IPS DF 6.9 (cell line): ENCODE measurements at places on chromosomes 7 and 10.

- peak; percentile 52 for DNase-seq
Observed at GRCh38 chr7:95476904-95477594, 8.7 kb upstream of the ASB4 start.

DNA sequence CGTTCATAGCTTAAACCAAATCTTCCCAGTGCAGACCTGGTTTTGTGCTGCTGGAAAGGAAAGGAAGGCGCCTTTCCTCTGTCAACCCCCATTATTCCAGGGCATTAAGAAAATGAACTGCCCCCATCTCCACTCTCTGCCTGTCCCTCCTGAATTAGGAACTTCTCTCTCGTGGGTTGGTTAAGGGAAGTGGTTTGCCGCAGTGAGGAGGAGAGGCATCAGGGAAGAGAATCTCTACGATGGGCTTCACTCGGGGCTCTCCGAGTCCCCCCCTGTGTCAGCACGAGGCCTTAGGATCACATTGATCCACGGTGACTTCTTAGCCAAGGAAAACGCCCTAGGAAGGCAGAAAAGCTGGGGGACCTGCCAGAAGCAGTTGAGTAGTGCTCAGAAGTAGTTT lies 53.9 kb upstream of the LYZL2 start:
- no peak for DNase-seq

DNA sequence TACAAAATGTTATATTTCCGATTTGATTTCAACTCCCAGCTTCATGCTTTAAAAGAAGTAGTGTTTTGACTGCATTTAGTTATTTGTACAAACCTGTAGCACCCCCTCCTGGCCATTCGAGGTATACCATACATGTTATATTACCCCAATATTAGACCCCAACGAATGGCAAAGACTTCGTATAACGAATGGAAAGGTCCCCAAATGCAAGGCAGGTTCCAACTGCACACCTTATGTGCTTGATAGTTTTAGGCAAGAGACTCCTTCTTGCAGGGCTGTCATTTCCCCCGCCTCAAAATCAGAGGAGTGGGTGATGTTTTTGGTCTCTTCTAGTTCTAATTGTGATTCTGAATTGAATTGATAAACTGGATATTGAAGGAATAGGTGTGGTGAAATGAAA lies 101.1 kb upstream of the TARP start:
- no peak for DNase-seq

DNA sequence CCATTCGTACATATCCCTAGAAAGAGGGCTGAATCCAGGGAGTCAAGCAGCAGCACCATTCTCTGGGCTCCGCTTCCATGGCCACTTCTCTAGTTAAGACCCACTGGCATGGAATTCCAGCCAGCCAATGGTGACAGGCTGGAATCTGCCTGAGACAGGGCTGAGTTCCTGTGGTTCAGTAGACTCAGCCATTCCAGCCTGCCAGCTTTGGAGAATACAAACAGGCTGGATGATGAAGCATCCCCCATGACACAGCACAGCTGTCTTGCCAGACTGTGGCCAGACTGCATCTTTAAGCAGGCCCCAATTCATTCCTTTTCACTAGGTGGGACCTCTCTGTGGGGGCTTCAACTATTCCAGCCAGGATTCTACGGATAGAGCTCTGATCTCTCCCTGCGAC lies 329.6 kb downstream of the XPNPEP1 start:
- DNase-seq: no peak

- no peak for DNase-seq
Observed at GRCh38 chr10:7478727-7479457, 68.1 kb upstream of the SFMBT2 start.

- no peak for DNase-seq
Observed at GRCh38 chr7:4067874-4068273, 614.2 kb upstream of the FOXK1 start.

DNA sequence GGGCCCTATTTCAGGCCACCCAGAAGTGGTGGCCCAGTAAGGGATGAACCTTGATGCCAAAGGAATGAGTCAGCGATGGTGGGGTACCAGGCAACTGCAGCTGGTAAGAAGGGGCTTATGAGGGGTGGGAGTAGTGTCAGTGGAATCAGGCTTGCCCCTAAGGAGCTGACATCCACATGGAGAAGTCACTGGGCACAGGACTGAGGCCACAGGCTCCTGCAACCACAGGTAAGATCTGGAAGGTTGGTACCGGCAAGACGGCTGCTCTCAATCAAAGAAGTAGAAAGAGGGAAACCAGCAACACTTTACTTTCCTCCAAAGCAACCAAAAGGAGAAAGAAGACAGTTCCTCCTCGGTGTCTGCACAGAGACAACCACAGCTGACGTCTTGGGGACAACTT lies 2.5 kb downstream of the GCK start:
- no peak for DNase-seq

- no peak for DNase-seq
Observed at GRCh38 chr7:138690495-138690894, 10.7 kb downstream of the SVOPL start.

DNA sequence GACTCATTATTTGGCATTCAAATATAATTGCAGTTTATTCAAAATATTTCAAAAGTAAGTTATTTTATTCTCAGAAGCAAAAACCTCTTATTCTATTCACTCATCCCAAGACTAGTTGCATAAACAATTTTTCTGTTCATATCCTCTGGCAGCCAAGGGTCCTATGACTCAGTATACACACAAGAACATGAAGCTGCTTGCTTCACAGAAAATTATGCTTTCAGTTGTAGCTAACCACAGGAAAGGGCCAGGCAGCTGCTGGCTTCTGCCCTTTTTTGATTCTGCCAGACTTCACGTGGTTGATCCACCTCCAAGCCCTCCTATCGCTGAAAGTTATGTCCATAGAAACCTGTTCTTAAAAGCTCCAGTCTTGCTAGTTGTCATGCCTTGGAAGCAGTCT lies 108.8 kb downstream of the ABCA13 start:
- DNase-seq: no peak

- DNase-seq: no peak
Observed at GRCh38 chr10:9823268-9823930, 1194.3 kb upstream of the CELF2 start.

GRCh38 chr10:82409671-82410070 lies 534.7 kb downstream of the NRG3 start:
- no peak for DNase-seq

DNA sequence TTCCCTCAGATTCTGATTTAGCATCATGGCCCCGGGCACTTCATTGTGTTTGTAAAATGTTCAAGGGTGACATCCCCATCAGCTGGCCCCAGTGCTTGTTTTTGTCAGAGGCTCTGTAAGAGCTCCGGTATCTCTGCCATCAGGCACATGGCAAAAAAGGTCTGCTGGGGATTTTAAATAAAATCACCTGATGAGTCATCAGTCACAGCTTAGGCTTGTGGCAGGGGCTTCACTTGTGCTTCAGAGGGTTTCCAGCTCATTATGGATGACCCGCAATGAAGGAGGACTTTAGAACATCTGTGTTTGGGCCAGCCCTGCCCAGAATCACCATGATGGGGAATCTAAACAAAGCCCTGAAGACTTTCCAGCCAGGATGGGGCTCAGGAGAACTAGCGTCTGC lies 259.9 kb downstream of the ZEB1 start:
- DNase-seq: no peak

GRCh38 chr10:26799342-26799741 lies 61.4 kb downstream of the ABI1 start:
- DNase-seq: no peak

- DNase-seq: no peak
Observed at GRCh38 chr10:1398626-1399410, 338.5 kb downstream of the ADARB2 start.

- DNase-seq: no peak
Observed at GRCh38 chr7:70439651-70440050, 692.3 kb upstream of the GALNT17 start.

- no peak for DNase-seq
Observed at GRCh38 chr10:15624401-15625196, 95.1 kb downstream of the ITGA8 start.

DNA sequence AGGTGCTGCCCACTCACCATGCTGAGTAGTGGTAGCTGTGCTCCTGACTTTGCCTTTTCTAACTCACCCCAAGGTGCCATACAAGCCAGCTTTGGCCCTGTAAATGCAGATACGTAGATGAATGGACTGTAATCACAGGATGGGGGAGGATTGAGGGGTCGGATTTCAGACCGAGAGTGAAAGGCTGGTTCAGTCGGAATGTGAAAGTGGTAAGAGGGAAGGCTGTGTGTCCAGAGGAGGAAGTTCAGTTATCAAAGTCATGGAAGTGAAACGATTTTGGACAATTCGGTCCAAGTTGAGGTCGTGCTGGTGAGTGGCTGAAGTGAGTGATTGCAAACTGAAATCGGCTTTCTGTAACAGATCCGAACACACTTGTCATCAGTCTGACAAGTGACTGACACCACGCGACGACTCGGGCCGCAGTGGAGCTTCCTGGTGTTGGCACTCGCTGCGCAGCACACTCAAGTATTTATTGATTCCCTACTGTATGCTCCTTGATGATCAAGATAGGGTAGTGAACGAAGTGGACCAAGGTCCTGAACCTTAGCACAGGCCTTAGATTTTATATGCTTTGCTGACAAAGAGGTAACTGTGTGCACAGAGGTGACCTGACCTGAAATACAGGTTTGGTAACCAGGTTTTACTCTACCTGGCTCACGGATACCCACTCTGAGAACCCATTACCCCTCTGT lies 10.5 kb downstream of the ZNF282 start:
- no peak for DNase-seq

- no peak for DNase-seq
Observed at GRCh38 chr7:155244675-155245074, 53.0 kb upstream of the INSIG1 start.

DNA sequence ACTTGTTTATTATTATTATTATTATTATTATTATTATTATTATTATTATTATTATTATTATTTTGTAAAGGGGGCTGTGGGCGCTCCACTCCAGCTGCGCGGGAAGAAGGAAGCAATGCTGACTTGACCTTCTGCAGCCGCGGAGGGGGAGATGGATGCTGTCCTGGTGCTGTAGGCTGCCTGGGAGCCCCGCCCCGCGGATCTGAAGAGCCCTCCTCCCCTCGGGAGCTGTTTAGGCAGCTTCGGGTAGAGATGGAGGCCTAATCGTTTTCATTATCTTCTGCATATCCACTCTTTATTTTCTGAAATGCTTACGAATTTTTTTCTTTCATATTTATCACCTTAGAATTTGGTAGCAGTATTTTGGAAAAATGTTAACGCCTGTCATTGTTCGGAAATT lies 101.2 kb upstream of the KLF6 start:
- DNase-seq: no peak

DNA sequence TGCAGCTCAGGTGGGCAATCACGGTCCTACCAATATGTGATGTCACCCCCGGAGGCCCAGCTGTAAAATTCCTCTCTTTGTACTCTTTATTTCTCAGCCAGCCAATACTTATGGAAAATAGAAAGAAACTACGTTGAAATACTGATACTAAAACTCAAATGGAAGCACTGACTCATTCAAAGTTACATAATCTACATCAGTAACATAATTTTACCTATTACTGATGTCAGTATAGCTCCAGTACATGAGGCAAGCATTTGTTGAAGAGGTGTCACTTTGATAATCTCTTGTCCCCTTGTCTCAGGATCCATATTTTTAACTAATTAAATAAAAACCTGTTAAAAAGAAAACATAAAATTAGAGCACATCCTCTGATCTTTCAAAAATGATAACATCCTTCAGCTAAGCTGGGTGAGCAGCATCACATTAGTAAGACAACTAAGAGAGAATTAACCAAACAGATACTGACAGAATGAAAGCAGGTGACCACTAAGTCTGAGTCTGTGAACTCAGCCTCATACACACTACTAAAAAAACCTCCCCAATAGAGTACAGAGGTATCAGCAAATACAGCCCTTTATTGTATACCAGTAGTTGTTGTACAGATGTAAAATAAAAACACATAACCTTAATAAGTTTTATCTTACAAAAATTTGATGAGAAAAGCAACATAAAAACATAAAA lies 17.6 kb downstream of the SLC25A40 start:
- no peak for DNase-seq

GRCh38 chr7:22979251-22979650 lies 34.7 kb downstream of the HYCC1 start:
- DNase-seq: no peak

GRCh38 chr10:31359979-31360378 lies 41.0 kb downstream of the ZEB1 start:
- DNase-seq: no peak

- DNase-seq: no peak
Observed at GRCh38 chr7:144568233-144568632, 164.7 kb upstream of the NOBOX start.

- no peak for DNase-seq
Observed at GRCh38 chr7:64890761-64891362, 12.2 kb upstream of the ZNF273 start.

- no peak for DNase-seq
Observed at GRCh38 chr10:6301488-6302075, 98.8 kb downstream of the PFKFB3 start.

GRCh38 chr10:88281592-88282347 lies 301.3 kb downstream of the RNLS start:
- DNase-seq: no peak

GRCh38 chr7:116041615-116042014 lies 11.1 kb upstream of the TFEC start:
- DNase-seq: no peak

GRCh38 chr10:110387983-110388686 lies 83.4 kb upstream of the SMNDC1 start:
- DNase-seq: no peak

- DNase-seq: no peak
Observed at GRCh38 chr10:77175631-77176222, 461.9 kb downstream of the KCNMA1 start.

- no peak for DNase-seq
Observed at GRCh38 chr7:25250386-25250785, 22.1 kb upstream of the NPVF start.

- no peak for DNase-seq
Observed at GRCh38 chr7:129875745-129876411, 76.9 kb downstream of the UBE2H start.

DNA sequence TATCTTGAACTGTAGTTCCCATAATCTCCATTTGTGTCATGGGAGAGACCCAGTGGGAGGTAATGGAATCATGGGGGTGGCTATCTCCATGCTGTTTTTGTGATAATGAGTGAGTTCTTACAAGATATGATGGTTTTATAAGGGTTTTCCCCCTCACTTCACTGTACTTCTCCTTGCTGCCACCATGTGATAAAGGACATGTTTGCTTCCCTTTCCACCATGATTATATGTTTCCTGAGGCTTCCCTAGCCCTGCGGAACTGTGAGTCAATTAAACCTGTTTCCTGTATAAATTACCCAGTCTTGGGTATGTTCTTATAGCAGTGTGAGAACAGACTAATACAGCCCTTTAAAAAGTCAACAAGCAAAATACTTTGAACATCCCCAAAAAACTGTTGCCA lies 427.7 kb downstream of the HTR7 start:
- DNase-seq: no peak
